Cortex of kidney (tissue), 1 donor: ENCODE measurements at places on chromosomes 13 and 19.
A peak's percentile ranks its signal among the peaks of the same experiment; 100 is the strongest.

- no peak for DNase-seq
Measured at GRCh38 chr19:19261350-19262189, 11.5 kb downstream of the TM6SF2 start.

- no peak for DNase-seq
Measured at GRCh38 chr13:40786568-40786996, 2.8 kb upstream of the SLC25A15 start.

DNA sequence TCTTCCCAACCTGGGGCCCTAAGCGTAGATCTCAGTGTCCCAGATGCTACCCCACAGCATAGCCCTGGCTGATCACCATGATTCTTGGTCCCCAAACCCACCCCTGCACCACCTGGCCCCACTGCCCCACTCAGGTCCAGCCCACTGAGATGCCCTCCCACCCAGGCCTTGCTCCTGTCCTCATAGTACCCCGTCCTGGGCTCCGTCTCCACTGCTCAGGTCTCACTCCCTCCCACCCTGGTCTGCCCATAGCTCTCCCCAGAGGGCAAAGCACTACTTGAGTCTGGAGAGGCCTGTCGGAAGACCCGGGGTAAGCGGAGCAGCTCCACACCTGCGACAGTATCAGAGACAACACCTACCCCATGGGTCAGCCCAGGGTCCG lies 35.8 kb upstream of the ISYNA1 start:
- no peak for DNase-seq

GRCh38 chr19:54190503-54191010 lies 551 bp upstream of the TSEN34 start:
- peak; percentile 98 for DNase-seq

DNA sequence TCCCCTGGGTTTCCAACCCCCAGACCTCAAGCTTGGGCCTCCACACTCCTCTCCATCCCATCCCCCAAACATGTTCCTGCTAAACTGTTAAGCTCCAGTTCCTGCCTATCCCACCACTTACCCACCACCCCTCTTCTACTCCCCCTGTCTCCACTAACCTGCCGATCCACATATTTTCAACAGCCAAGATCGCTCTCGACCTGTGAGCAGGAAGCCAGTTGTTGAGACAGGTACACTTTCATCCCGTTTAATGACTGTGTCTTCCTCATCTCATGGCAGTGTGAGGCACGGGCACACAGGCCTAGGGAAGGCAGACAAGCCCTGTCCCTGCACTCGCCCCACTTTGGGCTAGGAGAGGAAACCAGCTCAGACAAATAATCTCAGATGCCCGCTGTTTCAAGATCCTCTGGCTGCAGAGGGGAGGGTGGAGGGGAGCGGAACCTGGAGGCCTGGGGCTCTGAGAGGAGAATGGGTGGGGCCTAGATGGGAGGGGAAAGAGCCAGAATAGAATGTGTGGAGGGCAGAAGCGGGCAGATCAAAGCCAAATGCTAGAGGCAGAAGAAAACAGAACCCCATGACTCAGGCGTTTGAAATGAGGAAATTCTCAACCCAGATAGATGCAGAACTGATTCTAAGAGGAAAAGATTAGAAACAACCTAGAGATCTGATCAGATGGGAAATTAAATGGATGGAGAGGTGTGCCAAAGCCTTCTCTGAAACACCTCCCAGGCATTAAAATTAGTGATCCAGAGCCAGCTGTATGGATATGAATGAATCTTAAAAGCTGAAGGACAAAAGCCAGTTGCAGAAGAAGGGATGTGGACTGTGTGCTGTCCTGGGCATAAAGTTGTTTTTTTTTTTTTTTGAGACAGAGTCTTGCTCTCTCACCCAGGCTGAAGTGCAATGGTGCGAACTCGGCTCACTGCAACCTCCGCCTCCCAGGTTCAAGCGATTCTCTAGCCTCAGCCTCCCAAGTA lies 16.9 kb upstream of the CYP2S1 start:
- DNase-seq = no peak

DNA sequence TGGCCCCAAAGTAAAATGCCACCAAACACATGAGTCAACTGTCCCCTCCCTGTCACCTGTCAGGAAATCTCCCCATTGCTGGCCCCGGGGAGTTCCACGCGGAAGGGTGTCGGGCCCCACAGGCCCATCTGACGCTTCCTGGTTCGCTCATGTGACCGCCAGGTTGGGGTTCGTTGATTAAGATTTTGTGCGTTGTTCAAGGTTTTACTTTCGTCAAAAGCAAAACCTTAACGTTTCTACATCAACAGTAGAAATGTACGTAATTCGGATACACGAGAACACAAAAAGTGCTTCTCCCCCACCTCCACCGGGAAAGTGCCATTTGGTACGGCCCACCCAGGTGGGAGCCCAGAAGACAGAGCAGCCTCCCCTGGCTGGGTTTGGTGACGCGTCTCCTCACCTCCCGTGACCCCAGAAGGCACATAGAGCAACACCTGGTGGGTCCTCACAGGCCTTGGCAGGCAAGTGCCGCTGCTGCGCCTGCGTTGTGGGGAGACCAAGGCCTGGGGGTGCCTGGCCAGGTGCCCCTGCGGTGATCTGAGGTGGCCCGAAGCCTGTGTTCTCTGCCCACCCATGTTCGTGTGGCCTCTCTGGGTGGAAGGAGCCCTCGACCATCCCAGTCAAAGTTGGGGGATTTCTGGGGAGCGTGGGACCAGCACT lies 161.6 kb downstream of the KDM4B start:
- DNase-seq = no peak

GRCh38 chr13:104315606-104316005 lies 1249.4 kb upstream of the SLC10A2 start:
- DNase-seq = no peak

DNA sequence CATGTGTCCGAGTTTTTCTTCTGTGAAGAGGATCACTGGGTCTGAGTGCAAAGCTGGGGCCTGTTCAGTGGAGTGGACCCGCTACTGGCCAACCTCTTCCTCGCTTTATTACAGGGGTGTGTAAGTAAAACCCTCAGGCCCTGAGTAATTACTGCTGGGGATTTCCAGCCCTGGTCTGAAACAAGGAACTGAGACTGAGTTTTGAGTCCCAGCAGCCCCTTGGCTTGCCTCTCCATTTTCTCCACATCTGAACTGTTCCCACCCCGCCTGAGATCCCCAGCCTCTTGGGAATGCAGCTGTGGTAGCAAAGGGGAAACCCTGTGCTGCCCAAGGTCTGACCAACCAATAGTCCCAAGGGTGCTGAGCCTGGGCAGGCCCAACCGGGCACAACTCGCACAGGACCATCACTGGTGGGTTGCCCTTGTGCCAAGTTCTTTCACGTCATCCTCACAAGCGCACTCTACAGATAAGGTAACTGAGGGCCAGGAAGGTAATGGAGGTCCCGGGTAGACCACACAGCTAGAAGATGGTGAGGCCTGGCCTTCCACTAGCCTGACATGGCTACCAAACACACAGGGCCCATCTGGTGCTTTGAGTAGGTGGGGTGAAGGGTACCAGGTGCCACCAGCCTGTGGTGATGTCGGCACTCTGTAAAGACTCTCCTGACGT lies 13.7 kb upstream of the SLC35E1 start:
- no peak for DNase-seq

GRCh38 chr13:47110833-47111240 lies 214.0 kb upstream of the HTR2A start:
- no peak for DNase-seq

GRCh38 chr19:5713228-5713627 lies 6.7 kb downstream of the LONP1 start:
- DNase-seq = no peak

GRCh38 chr13:76904507-76904906 lies 18.3 kb upstream of the KCTD12 start:
- no peak for DNase-seq

- DNase-seq = no peak
Measured at GRCh38 chr19:16233836-16234551, 36.3 kb downstream of the AP1M1 start.

GRCh38 chr13:24217601-24218281 lies 57.2 kb downstream of the SPATA13 start:
- DNase-seq = no peak

DNA sequence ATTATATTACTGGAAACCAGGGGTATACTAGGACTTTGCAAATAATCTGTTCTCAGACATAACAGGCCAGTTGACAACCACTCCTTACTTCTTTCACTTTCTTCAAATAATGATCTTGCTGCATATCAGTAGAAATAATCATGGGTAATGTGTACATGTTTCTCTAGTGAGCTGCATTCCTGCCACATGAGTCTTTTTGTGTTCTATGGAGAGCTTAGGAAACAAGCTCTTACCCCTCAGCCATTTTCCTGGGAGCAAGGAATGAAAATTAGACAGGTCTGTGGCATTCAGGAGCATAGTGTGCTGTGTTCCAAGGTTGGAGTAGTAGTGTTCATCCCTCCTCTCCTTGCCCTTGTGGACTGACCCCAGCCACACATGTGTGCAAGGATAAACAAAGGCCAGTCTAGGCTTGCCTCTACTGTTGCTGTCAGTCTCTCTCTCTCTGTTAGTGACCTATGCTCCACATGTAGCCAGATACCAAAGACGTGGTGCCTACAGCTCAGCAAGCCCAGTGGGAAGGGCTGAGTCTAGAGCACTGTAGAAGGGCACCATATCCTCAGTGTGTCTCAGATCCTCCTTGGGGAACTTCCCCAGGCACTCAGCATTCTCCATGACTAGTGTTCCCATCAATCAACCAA lies 11.5 kb upstream of the OXGR1 start:
- no peak for DNase-seq

DNA sequence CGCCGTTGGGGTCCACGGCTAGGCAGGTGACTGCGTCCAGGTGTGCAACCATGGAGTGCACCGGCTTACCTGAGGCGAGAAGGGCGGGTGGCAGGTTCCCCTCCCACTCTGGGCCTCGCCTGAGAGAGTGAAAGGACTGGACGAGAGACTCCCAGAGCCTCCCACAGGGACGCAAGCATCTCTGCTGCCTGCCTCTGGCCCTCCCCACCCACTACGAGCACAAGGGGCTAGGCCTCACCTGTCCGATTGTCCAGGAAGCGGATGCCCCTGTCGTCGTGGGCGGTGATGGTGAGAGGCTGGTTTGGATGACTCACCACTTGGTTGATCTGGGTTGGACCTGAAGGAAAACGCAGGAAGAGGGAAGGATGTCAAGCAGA lies 5.1 kb upstream of the PRKD2 start:
- DNase-seq = no peak

DNA sequence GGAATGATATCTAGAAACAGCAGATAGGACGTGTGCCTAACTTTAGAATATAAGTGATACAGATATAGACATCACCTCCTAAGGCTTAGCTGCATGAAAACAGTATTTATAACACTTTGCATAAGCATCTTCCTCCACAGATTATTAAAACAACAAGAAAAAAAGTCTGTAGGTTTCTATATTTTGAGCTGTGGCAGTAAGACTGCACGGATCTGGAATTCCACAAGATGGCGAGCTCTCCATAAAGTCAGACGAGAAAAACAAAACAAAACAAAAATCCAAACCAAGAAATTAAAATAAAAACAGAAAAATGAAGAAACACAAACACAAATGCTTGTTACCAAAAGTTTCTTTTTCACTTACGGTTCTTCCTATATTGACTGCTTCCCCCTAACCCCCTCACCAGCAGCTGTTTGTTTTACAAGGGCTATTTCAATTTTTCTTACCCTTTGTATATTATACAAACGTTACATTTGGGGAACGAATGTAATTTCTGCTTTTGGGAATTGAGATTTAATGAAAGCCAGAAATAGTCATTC lies 285.8 kb downstream of the MYO16 start:
- DNase-seq = no peak
